Progenitor cell of endocrine pancreas (in vitro differentiated cells): ENCODE measurements at places on chromosomes 13 and 19. TPM values are rescaled to one million over a fixed set of nuclear protein-coding genes. Genes with fewer than 3 reads are reported as not detected.

The DPY19L3 gene
- total RNA-seq, result 205 and 213 TPM in 2 replicates

The CKAP2 gene
- 49.4 and 51.7 TPM in 2 replicates for total RNA-seq

DNA sequence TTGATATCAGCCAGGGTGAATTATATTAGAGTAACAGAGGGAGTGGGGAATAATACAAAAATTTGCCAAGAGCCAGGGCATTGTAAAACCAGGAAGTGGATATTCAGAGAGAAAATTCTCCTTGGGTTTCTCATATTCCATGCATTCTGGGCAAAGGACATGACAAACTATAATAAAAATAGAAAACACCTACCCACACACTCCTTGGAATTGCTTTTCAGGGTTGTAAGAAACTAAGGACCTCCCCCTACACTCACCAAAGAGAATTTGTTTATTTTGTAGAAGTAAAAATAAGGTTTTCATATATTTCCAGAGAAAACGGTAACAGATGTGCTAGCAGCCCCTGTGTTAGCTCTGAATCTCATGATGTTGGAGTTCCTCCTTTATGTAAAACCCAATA is 649.6 kb downstream of the SLITRK1 start:
- no peaks in the 10 kb centered on the region for H3K36me3 ChIP-seq
- no peaks in the 10 kb centered on the region for H3K27me3 ChIP-seq
- no peak overlapping the region for H3K4me3 ChIP-seq
- DNase-seq, result no peak
- H3K27ac ChIP-seq, result no peak overlapping the region
- H3K4me1 ChIP-seq, result no peaks in the 10 kb centered on the region

GRCh38 chr13:50464349-50465251 is 378.9 kb downstream of the DLEU7 start:
- H3K4me1 ChIP-seq, result peaks cover 2% of the 10 kb centered on the region
- H3K27ac ChIP-seq, result no peak overlapping the region
- H3K4me3 ChIP-seq, result no peak overlapping the region
- DNase-seq, result no peak
- no peaks in the 10 kb centered on the region for H3K27me3 ChIP-seq

The CACNG7 gene
- total RNA-seq, result 0.18 TPM in 1 of 2 replicates, not detected in the other

DNA sequence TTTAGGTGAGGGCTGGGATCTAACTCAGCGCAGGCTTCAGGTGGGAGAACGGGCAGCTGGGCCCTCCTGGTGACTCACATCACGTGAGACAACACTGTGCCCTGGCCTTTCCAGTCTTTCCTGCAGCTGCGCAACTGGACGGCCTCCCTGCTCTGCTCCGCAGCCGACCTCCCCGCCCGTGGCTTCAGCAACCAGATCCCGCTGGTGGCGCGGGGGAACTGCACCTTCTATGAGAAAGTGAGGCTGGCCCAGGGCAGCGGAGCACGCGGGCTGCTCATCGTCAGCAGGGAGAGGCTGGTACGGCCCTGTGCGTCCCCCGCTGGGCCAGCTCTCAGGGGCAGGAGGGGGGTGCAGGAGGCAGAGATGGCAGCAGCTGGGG is 8.8 kb downstream of the SPPL2B start:
- H3K27ac ChIP-seq, result peak overlapping the region; percentile 64
- peaks cover 4% of the 10 kb centered on the region for H3K4me1 ChIP-seq
- peaks cover 3% of the 10 kb centered on the region for H3K36me3 ChIP-seq

DNA sequence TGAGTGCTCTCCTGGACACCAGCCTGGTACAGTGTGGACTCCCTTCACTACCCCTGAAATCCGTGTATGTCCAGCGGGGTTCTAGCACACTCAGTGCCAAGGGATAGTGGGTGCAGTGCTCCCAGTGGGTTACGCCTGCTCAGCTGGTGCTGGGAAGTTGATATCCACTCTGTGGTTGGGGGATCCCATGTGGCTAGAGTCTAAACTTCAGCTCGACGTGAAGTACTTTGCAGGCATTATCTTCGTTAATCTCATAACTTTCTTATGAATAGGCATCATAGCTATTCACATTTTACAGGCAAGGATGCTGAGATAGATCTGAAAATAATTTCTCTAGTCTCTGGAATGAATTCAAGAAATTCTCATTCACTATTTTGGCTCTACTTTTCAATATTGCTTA is 433.2 kb upstream of the HTR2A start:
- H3K27ac ChIP-seq, result no peak overlapping the region
- H3K4me3 ChIP-seq, result no peak overlapping the region
- no peaks in the 10 kb centered on the region for H3K27me3 ChIP-seq
- DNase-seq, result no peak
